ENCODE measurements at places on chromosomes 16 and 17.

DNA sequence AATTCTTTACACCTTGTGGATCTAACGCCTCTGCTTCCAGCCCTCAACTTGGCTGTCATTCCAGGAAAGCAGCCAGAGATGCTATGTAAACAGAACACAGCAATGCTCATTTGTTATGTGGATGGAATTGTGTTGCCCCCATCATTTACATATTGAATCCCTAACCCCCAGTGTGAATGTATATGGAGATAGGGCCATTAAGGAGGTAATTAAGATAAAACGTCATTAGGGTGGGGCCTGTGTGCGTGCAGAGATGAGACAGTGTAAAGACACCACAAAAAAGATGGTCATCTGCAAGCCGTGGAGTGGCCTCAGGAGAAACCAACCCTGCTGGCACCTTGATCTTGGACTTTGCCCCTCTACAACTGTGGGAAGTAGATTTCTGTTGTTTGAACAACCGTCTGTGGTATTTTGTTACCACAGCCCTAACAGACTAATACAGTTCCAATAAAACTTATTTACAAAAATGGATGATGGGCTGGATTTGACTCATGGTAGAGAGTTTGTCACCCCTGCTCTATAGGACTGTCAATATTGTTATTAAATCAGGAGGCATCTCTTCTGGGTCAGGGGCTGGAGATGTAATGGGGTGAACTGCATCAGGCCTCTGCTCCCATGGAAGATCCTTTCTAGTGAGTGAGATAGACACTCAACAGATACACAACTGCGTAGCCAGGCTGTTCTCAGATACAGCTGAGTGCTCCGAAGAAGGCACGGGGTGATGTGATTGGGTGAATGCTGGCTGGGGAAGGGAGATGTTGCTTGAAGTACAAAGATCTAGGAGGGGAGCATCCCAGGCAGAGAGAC lies 339.0 kb downstream of the SNX29 start:
- no peak for DNase-seq

DNA sequence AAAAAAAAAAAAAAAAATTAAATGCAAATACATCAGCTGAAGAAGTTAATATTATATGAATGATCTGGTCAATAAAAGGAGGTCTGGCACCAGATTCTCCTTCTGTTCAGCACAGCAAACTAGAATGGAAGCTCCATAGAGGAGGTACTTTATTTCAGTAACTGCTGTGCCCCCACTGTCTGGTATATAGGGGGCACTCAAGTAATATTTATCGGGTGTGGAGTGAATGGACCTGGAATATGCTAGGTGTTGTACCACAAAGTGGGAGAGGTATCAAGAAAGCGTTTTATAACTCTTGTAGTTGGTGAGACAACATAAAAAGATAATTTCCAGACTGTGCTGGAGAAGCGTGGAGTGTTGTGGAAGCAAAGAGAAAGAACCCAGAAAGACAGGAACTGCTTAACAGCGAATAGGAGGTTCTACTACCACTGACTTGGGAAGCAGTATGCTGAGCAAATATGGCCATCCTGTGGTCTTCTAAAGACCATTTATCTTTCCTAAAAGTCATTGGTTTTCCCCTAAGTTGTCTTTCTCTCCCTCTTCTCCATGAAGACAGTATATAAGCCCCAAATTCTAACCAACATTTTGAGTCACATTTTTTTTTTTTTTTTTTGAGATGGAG lies 12.2 kb upstream of the PRKCA start:
- DNase-seq = no peak

GRCh38 chr16:819336-820043 lies 19.0 kb upstream of the GNG13 start:
- DNase-seq = no peak

- DNase-seq = no peak
These were observed 15.8 kb downstream of the PGS1 start for GRCh38 chr17:78394209-78394608.

GRCh38 chr17:73693071-73693470 lies 48.8 kb upstream of the SDK2 start:
- DNase-seq = no peak

DNA sequence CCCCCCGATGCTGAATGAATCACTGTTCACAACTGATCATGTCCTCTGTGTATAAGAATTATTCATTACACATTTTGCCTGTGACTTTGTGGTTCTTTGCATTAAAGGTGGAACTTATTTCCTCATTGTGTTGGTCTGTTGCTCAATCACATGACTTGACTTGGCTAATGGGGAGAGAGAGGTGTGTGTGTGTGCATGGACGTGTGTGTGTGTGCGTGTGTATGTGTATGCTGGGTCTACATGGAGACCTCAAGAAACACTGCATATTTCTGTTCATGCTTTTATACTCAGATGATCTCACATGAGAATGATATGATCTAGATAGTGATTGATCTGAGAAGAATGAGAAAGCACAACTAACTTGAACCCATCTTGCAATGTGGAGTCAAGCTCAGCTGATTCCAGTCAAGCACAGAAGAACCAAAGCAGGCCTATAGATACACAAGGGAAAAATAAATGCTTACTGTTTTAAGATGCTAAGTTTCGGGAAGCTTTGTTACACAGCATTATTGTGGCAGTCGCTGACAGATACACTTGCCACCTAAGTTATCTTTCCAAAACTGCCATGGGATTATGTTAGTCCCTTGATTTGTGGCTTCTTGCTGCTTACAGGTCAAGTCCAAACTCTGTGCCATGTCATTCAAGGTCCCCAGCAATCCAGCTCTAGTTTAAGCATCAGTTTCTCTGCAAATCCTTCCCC lies 167.9 kb upstream of the ZFHX3 start:
- DNase-seq = no peak

DNA sequence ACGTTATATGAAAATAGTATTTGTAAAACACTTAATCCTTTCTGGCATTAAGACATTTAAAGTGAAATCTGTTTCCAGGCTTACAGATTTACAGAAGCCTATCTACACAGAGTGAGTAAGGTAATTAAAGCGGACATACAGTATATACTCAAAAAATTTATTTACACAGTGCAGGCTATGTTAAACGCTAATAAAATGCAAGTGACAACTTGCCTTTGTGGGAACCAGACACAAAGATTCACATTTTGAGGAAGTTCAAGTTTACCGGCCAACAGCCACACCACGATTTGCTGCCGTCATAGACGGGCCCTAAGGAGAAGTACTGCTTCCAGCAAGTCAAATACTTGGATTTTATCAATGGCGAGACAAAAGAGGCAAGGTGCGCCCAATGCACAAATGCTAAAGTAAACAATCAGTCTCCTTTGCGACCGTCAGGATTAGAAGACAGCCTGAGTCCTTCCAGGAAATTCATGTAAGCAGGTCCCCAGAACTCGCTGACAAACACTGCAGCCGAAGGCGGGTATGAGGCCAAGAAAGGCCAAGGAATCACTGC lies 801 bp downstream of the VPS35 start:
- peak; percentile 29 for DNase-seq

GRCh38 chr16:64132759-64133361 lies 989.0 kb downstream of the CDH11 start:
- no peak for DNase-seq

DNA sequence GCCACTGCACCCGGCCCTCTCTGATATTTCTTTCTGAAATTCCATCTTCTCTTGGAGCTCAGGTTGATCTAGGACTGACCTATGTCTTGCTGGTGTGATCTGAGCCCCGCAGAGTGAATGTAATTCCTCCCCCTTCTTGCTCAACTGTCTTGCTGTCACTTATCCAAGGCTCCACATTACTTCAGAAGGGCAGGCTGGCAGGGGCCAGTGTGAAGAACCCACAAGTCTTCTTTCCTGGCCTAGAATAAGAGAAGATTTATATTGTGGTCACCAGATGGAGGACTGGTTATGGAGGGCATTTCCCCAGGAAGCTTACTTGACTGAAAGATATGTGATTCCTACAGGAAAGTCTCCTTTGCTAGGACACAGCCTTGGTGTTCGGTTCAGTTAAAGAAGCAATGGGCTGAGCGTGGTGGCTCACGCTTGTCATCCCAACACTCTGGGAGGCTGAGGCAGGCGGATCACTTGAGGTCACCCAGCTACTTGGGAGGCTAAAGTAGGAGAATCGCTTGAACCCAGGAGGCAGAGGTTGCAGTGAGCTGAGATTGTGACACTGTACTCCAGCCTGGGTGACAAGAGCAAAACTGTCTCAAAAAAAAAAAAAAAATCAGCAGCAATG lies 13.4 kb downstream of the ITGAL start:
- peak; percentile 19 for DNase-seq

Measured in astrocyte of the spinal cord (primary cell).